NCI-H1092 (cell line): ENCODE measurements at places on chromosomes 16 and 17.

DNA sequence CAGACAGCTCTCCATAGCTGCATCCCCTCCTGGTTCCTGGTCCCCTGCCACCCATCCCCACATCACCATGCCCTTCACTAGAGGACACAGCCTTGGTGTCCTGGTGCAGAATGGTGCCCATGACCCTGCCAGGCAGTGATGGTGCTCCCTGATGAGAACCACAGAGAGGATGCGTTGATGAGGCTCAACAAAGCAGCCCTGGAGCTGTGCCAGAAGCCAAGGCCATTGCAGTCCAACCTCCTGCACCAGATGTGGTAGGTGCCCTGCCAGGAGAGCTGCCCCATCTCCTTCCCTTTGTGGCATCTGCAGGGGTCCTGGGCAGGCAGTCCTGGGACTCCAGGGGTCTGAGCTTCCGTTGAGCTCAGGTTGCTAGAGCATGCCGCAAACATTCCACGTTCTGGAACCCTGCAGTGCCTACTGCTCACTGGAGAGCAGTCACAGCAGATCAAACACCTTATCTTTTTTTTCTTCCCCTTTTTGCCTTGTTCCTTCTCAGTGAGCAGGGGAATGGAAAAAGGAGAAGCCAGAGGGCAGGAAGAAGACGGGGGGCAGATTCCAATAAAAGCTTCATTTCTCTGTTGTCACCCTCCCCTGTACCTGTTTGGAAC, 5.3 kb upstream of the EPN3 start:
- no peak for DNase-seq

GRCh38 chr17:81252987-81253329, 13.8 kb downstream of the NDUFAF8 start:
- no peak for DNase-seq

- no peak for DNase-seq
These were observed 12.4 kb downstream of the SNTB2 start for GRCh38 chr16:69199382-69199781.

DNA sequence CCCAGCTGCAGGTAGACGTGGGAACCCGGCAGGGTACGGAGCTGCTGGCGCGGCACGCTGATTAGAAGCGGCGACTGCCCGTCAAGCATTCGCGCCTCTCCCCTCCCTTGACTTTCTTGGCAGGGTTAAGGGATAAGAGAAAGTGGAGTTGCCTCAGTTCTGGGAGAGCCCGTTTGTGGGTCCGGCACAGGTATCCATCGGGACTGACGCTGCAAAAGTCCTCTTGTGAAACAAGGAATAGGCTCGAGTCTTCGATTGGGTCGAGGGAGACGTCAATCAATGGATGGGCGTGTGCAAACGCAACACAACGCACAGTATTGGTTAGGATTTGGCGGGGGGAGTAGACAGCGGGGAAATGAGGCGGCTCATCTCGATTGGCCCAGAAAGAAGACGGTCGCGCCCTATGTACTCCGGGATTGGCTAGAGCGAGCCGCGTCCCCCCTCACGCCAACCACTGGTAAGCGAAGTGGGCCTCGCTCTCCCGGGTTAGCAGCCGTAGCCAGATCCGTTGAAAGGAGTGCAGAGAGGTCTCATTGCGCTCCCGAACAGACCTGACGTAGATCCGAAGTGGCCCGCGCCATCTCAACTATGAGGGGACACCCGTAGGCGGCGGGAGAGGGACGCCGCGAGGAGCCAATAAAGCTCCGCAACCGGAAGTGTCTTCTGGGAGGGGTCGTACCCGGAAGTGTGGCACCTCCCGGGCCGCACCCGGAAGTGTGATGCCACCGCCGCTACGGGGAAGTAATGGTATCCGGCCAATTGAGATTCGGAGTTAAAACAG, at the start of gene MON1B:
Gene MON1B, plus strand, starts transcription at position 713 of the 781 bp plus-strand sequence. CDS start 296 bp downstream, outside the sequence.
- peak; percentile 98 for DNase-seq

GRCh38 chr16:14564861-14565687, 65.0 kb downstream of the PARN start:
- peak; percentile 27 for DNase-seq
